ENCODE measurements at places on chromosomes 7 and 10.

GRCh38 chr10:132845780-132846595 is 60.0 kb upstream of the NKX6-2 start:
- no peak for DNase-seq

DNA sequence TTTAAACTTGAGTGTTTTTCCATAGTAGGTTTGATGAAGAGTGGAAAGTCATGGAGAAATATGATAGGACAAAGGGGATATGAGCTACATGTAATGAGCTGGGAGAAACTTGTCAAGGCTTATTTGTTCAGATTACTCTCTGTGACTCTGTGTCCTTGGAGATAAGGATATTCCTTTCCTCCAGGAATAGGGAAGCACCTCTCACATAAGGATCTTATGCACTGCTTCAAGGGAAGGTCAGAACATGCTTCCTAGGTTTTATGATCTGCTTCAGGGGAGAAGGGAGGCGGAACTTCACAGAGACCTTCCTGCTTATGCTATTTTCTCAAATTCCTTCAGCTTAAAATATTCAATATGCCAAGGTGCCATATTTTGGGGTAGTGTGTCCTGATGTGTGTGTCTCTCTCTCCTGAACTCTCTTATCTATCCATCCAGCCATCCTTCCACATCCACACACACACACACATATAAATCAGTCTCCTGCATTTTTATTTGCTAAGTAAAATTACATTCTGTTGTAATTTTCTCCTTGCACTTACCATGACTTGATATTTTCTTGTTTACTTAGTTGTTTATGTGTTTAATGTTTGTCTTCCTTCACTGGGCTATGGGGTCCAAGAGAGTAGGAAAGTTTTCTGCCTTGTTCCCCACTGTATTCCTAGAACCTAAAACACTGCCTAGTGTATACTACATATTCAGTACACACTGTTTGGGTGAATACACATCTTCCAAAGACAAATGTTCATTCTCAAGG is 26.4 kb downstream of the ARL4A start:
- no peak for DNase-seq

- DNase-seq: no peak
Measured at GRCh38 chr10:84265418-84265817, 20.6 kb downstream of the RGR start.

DNA sequence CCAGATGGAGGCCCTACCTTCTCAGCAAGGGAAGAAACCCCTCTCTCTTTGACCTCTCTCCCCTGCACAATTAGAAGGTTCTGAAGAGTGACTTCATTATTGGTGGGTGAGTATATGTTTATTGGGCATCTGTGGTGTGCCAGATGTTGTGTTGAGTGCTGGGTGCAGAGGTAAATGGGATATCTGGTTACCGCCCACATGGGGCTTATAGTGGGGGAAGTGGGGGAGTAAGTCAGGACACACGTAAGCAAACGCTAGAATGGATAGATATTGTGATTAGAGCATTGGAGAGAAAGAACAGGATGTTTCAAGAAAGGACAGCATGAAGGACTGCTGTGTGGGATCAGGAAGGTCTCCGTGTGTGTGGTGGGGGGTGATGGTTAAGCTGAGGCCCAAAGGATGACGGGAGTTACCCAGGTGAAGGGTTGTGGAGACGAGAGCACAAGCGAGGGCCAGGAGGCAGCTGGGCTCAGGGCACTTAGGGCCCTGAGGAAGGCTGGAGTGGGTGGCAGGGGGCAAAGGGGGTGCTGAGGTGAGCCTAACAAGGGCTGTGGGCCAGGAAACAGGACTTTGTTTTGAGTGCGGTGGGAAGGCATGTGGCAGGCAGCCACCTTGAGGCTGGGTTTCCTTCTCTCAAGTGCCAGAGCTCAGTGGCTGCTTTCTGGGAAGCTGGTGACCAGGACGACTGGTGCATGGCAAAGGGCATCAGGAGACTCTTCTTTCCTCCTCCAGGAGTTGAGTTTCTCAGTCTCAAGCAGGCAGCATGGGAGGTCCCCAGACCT is 299.9 kb downstream of the RPS24 start:
- DNase-seq: no peak

DNA sequence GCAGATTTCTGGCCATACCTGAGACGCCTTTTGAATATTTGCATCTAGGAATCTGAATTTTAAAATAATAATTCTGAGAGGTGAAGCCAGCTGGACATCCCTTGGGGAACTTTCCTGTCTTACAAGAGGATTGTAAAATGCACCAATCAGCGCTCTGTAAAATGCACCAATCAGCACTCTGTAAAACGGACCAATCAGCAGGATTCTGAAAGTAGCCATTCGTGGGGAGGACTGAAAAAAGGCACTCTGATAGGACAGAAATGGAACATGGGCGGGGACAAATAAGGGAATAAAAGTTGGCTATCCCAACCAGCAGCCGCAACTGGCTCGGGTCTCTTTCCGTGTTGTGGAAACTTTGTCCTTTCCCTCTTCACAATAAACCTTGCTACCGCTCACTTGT is 9.9 kb downstream of the PPIF start:
- DNase-seq: no peak

GRCh38 chr7:155738652-155739537 is 73.4 kb downstream of the SHH start:
- peak; percentile 50 for DNase-seq

GRCh38 chr10:121851786-121852185 is 76.0 kb downstream of the ATE1 start:
- no peak for DNase-seq

GRCh38 chr7:1542841-1543747 is 12.6 kb downstream of the MAFK start:
- DNase-seq: no peak

- DNase-seq: no peak
Measured at GRCh38 chr10:86964061-86964846, 4.0 kb upstream of the ADIRF start.

- DNase-seq: no peak
Measured at GRCh38 chr7:37191797-37192196, 256.9 kb downstream of the ELMO1 start.

DNA sequence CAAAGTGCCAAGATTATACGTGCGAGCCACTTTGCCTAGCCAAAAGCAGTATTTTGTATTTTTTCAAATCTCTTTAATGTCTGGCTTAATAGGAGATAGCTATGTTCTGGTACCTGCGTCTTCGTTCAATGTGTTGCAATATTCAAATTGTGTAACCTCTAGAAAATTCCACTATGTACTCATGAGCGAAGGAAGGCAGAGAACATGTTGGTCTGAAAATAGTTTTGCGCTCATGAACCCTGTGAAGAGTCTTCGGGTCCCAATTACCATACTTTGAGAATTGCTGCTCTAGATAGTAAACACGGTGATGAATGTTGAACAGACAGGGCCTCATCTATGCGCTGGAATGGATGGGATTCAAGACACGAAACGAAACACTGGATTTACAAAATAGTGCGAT is 2.7 kb upstream of the SUV39H2 start:
- DNase-seq: no peak

GRCh38 chr7:92768501-92769393 is 67.6 kb downstream of the CDK6 start:
- no peak for DNase-seq

DNA sequence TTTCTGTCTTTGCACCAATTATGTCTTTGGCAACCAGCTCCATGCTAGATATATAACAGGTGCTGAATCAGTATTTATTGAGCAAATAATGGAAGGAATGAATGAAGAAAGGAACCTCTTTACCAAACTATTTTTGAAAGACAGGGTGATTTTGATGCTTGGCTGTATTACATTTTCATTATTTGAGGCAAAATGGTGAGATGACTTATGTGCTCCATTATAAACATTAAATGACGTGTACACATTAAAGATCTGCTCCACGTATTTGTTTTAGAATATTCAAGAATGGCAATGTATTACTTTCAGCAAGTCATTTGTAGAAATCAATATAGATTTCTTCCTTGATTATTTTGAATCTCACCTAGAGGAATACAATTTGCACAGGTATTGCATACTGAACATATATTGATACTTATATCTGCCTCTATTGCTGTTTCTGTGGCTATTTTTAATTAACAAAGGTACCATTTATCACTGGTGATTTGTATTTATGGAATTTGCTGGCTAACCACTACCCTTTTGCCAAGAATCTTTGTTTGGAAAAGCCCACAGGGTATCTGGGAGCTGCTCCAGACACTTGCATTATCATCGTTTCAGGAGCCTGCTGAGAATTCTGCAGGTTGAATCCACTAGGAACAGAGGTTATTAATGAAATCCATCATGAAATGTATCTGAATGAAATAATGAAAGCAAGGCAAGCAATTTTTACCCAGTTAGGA is 92.2 kb downstream of the SEMA3C start:
- no peak for DNase-seq

- DNase-seq: no peak
Measured at GRCh38 chr10:61985715-61986114, 84.2 kb downstream of the ARID5B start.

- no peak for DNase-seq
Measured at GRCh38 chr7:90980545-90980944, 283.7 kb upstream of the FZD1 start.

GRCh38 chr10:125379592-125379991 is 219.2 kb upstream of the CTBP2 start:
- DNase-seq: no peak

DNA sequence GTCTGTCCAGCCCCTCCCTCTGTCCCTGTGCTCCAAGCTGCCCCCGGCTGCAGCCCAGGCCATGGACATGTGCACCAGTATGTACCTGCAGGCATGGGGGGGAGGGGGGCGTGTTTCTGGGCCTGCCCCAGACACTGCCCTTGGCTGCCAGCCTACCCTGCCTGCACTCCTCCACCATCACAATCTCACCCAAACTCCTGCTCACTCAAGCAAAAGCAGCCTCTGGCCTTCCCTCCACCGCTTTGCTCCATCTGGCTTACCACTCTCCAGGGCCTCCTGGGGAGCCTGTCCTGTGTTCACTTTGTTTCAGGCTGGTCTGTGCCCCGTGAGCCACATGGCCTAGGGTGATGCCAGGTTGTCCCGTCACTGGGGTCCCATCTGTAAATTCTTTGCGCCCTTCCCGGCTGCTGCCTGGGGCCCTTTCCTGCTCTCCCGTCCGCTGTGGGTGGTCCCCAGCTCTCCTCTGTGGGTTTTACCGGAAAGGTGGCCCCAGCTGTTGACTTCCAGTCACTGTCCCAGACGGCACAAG is 33.3 kb upstream of the PPIF start:
- no peak for DNase-seq

GRCh38 chr7:125425506-125425905 is 495.9 kb upstream of the POT1 start:
- DNase-seq: no peak

GRCh38 chr7:67614843-67615242 is 618.2 kb downstream of the TYW1 start:
- no peak for DNase-seq

DNA sequence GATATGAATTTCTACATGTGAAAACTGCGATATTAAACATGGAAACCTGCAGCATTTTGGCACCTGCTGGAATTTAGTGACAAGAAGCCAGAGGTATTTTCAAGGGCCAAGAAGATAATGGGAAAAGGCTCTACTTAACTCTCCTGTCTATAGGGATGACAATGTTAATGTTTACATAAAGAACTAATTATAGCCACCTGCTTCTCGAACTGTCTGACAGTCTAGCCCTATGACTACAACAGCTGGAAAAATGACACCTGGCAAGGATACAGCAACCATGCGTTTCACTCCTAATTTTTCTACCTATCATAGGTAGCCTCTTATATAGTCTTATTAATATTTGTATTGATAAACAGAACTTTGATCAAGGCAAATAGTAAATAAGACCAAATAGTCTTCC is 49.6 kb downstream of the MAGI2 start:
- no peak for DNase-seq

Measured in CD4-positive, alpha-beta T cell treated with Interleukin-6 at 100 ng/mL for 8 hours (primary cell).